ENCODE measurements at places on chromosomes 1 and 21. TPM values are rescaled to one million over a fixed set of nuclear protein-coding genes. Genes with fewer than 3 reads are reported as not detected.

The IPP gene
- total RNA-seq, result 6.6 TPM

The TSACC gene
- not detected for total RNA-seq

The GJC2 gene
- total RNA-seq, result 2.1 TPM

The KRTAP21-2 gene
- total RNA-seq, result not detected
